ENCODE measurements at places on chromosomes 7 and 10. TPM values are rescaled to one million over a fixed set of nuclear protein-coding genes. Genes with fewer than 3 reads are reported as not detected.
A peak's percentile ranks its signal among the peaks of the same experiment; 100 is the strongest.

Gene CALHM1
- not detected for total RNA-seq

Gene POLR2J2
- total RNA-seq, result 6.9 TPM

Gene WNT16
- total RNA-seq, result not detected

Gene CFAP70
- 0.60 TPM for total RNA-seq

Gene ADGRA1
- total RNA-seq, result not detected

Gene IDI2
- total RNA-seq, result not detected

Gene SLC26A4
- 0.82 TPM for total RNA-seq

Gene CARD11
- 108 TPM for total RNA-seq

Gene GIMAP7
- 36.1 TPM for total RNA-seq

Gene CFAP46
- total RNA-seq, result 1.5 TPM

DNA sequence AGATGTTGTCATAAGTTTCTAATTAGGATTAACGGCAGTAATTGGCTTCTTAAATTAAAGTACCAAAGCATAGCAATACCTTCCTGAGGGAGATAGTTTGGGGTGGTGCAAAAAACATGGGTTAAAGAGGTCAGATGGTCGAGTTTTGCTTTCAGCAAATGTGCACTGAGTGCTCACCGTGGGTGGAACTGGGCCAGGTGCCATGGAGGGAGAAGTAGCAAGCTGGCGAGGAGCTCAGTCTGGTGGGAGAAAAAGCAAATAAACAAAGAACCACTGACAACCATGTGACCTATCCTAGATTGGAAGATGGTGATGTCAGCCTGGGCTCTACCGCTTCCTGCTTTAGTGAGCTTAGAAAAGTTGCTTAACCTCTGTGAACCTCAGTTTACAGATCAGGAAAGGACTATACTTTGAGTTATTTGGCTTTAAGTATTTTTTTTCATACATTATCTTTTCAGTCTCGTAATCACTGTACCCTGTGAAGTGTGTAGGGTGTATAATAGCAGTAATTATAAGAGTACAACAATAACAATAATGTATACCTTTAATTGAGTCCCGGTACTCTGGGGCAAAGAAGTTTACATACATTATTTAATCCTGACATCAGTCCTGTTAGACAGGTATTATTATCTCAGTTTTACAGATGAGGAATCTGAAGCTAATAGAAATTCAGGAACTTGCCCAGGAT, 69.0 kb upstream of the PDCD4 start:
- no peaks in the 10 kb centered on the region for H3K36me3 ChIP-seq
- no peaks in the 10 kb centered on the region for H3K27me3 ChIP-seq
- DNase-seq, result peak; percentile 54
- H3K4me3 ChIP-seq, result peak overlapping the region; percentile 12
- H3K4me1 ChIP-seq, result peaks cover 44% of the 10 kb centered on the region

DNA sequence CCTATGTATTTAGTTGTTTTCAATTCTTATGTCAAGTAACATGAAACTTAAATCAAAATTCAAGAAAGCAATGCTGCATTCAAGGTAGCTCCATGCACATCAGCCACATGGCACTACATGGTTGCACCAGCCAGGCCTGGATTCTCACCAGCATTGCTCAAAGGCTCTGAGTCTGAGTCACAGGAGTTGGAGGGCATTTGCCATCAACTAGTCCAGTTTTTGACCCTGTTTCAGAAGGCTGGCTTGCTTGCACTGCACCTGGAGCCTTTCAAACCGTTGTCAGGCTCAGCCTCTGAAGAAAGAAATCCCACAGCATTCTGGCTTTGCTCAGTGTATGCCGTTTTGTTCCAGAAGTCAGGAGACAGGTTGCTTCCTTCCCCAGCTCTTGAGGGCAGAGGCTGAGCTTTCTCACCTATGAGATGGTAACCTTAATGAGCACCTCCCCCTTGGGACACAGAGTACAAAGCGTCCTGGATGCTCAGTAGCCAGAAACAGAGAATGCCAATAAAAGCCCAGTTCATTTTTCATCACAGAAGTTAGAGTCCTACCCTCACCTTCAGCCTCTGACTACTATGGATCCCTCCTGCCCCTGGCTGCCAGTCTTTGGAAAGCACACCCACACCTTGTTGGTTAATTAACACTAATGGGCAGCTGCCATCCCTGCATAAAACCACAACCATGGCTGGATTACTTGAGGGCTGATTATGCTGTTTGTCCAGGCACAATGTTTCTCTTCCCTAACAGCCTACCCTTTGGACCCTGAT, 288.4 kb upstream of the LRRTM3 start:
- no peak overlapping the region for H3K27ac ChIP-seq
- no peaks in the 10 kb centered on the region for H3K4me1 ChIP-seq
- DNase-seq, result no peak
- H3K27me3 ChIP-seq, result no peaks in the 10 kb centered on the region

- peaks cover 38% of the 10 kb centered on the region for H3K4me1 ChIP-seq
- no peak overlapping the region for H3K4me3 ChIP-seq
- no peak for DNase-seq
- H3K27me3 ChIP-seq, result no peaks in the 10 kb centered on the region
These were observed 69.0 kb downstream of the CREB3L2 start for GRCh38 chr7:137932881-137933269.

GRCh38 chr10:7561985-7562384, 104.8 kb downstream of the ITIH5 start:
- no peak overlapping the region for H3K27ac ChIP-seq
- H3K36me3 ChIP-seq, result no peaks in the 10 kb centered on the region
- no peaks in the 10 kb centered on the region for H3K4me1 ChIP-seq
- no peak for DNase-seq
- no peak overlapping the region for H3K4me3 ChIP-seq
- H3K27me3 ChIP-seq, result no peaks in the 10 kb centered on the region

DNA sequence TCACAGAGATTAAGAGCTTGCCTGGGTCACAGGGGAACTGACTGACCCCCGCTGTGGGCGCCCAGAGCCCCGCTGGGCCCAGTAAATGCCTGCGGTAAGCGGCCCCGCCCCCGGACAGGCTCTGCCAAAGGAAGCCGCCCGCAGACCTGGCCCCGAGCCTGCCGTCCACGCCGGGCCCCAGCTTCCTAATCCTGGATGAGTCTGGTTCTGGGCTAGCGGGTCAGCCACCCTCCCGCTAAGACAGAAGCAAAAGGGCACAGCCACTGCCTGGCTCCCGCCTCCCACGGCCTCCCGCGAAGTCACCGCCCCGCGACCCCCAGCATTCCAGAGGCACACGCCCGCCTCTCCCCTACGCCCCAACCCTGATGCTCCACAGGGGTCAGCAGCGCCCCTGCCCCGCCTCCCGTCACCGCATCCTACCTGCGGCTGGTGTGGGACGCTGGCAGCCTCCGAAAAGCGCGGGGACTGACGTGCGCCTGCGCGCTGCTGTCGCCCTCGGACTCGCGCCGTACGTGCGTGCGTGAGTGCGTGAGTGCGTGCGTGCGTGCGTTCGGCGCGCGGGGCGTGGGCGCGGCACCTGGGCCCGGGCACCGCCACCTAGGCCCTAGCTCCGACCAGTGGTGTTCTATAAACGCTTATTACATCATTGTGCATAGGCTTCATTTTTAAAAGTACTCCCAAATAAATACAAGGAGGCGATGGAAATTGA, at the start of gene FIGNL1:
Gene FIGNL1 (minus strand): TSS at position 470 of the 709 bp plus-strand sequence. CDS start 3,063 bp downstream, outside the sequence.
- peak; percentile 88 for DNase-seq
- H3K27ac ChIP-seq, result peak within 1 kb of the TSS; percentile 82
- H3K27me3 ChIP-seq, result no peaks in the 10 kb centered on the region
- peak within 1 kb of the TSS; percentile 90 for H3K4me3 ChIP-seq
- peaks cover 23% of the 10 kb centered on the region for H3K36me3 ChIP-seq

DNA sequence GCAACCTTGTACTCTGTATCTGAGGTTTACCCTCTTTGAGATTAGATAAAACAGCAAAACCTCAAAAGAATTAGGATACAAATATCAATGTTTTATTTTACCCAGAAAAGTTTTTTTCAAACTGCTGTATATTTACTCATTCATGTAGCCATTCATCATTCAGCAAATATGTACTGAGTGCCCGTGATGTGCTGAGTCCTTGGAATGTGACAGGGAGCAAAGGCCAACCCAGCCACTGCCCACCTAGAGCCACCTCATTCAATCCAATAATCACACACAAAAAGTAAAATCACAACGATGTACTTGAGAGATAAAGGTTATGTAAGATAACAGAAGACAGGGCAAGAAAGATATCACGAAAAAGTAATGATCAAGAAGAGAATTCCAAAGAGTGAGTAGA, 187.4 kb downstream of the CDCA7L start:
- DNase-seq, result no peak
- no peak overlapping the region for H3K27ac ChIP-seq
- no peak overlapping the region for H3K4me3 ChIP-seq
- H3K27me3 ChIP-seq, result peaks cover 16% of the 10 kb centered on the region

GRCh38 chr10:91077549-91078071, 142.9 kb upstream of the PCGF5 start:
- no peaks in the 10 kb centered on the region for H3K36me3 ChIP-seq
- H3K27me3 ChIP-seq, result peaks cover 11% of the 10 kb centered on the region
- no peak overlapping the region for H3K27ac ChIP-seq

- H3K27me3 ChIP-seq, result peaks cover 9% of the 10 kb centered on the region
- H3K27ac ChIP-seq, result no peak overlapping the region
- DNase-seq, result no peak
- no peaks in the 10 kb centered on the region for H3K36me3 ChIP-seq
- no peaks in the 10 kb centered on the region for H3K4me1 ChIP-seq
- no peak overlapping the region for H3K4me3 ChIP-seq
These were observed 27.9 kb downstream of the PDLIM1 start for GRCh38 chr10:95262763-95263518.

- peak overlapping the region; percentile 68 for H3K27ac ChIP-seq
- H3K27me3 ChIP-seq, result no peaks in the 10 kb centered on the region
- no peak for DNase-seq
- H3K4me1 ChIP-seq, result peaks cover 27% of the 10 kb centered on the region
These were observed 25.3 kb upstream of the C10orf95 start for GRCh38 chr10:102476466-102477141.

- H3K27me3 ChIP-seq, result peaks cover 4% of the 10 kb centered on the region
- H3K27ac ChIP-seq, result no peak overlapping the region
- H3K4me3 ChIP-seq, result no peak overlapping the region
- H3K4me1 ChIP-seq, result no peaks in the 10 kb centered on the region
These were observed 733.7 kb upstream of the IGFBP3 start for GRCh38 chr7:46654546-46655443.

DNA sequence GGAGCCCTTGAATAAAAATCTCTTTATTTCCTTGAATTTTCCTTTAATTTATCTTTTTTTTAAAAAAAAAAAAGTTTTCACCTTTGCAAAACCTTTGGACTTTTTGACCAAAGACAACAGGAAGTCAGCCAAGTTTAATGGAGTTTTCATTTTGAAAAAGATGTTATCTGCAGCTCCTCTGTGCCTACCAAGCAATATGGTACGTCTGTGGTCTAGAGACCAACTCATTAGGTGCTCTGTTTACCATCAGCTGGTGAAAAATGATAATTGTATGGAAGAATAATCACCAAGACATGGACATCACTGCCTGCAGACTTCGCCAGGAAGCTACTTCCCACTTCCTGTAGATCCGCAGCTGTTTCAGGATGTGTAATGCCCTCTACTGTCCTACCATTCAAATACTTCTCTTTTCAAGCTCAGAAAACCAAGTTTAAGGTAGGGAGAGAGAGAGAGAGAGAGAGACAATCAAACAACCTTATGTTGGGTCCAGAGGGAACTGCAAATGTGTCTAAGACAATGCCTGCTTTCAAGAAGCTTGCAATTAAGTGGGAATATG, 18.7 kb downstream of the PLXNA4 start:
- H3K4me1 ChIP-seq, result peaks cover 4% of the 10 kb centered on the region
- no peak for DNase-seq
- H3K36me3 ChIP-seq, result no peaks in the 10 kb centered on the region
- H3K4me3 ChIP-seq, result no peak overlapping the region
- peaks cover 5% of the 10 kb centered on the region for H3K27me3 ChIP-seq

GRCh38 chr7:2244404-2244995, 2.5 kb downstream of the NUDT1 start:
- no peak for DNase-seq
- H3K27me3 ChIP-seq, result no peaks in the 10 kb centered on the region
- H3K4me1 ChIP-seq, result peaks cover 18% of the 10 kb centered on the region
- H3K27ac ChIP-seq, result peak overlapping the region; percentile 34
- H3K36me3 ChIP-seq, result peaks cover 25% of the 10 kb centered on the region
- no peak overlapping the region for H3K4me3 ChIP-seq

DNA sequence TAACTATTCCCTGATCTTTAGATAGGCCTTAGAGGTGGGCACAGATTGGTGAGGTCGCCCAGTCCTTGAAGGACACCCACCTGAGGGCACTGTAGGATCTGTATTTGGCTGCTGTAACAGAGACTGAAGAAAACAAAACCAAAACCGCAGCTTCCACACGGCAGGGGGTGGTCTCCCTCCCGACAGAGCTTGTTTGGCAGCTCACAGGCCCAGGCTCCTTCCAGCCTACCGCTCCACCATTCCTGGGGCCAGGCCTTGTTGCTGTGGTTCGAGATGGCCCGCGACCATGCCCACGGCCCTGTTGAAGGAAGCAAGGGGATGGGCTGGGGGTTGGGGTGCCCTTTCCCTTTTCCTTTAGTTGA, 30.4 kb downstream of the ZNF783 start:
- no peak for DNase-seq
- no peaks in the 10 kb centered on the region for H3K27me3 ChIP-seq
- H3K4me1 ChIP-seq, result peaks cover 11% of the 10 kb centered on the region
- no peak overlapping the region for H3K27ac ChIP-seq
- no peak overlapping the region for H3K4me3 ChIP-seq

GRCh38 chr10:11144626-11145494, 127.2 kb downstream of the CELF2 start:
- peak overlapping the region; percentile 92 for H3K27ac ChIP-seq
- DNase-seq, result no peak
- H3K4me3 ChIP-seq, result peak overlapping the region; percentile 74
- peaks cover 89% of the 10 kb centered on the region for H3K4me1 ChIP-seq
- H3K36me3 ChIP-seq, result no peaks in the 10 kb centered on the region

- H3K4me1 ChIP-seq, result peaks cover 49% of the 10 kb centered on the region
- no peak overlapping the region for H3K27ac ChIP-seq
- peaks cover 12% of the 10 kb centered on the region for H3K36me3 ChIP-seq
- no peak for DNase-seq
These were observed 4.6 kb upstream of the PFKFB3 start for GRCh38 chr10:6198171-6198570.

DNA sequence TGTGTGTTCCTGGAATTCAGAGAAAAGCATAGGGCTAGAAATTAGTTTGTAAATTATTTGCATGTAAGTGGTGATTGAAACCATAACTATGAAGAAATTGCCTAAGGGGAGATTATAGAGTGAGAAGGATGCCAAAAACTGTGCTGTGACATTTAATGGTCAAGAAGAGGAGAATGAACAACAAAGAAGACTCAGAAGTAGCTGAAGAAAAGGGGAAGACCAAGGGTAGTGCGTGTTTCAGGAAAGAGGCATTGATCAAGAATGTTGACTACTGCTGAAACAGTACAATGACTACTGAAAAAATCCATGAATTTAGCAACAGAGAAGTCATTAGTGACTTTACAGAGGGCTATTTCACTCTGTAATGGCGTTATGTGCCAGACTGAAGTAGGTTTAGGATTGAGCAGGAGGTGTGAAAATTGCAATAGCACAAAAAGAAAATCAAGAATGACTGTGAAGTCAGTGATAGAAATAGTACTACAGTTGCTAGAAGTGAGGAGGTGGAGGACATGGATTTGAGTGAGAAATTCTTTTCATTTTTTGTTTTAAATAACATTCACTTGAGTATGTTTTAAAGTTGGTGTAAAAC, 28.9 kb upstream of the SAMD9L start:
- peaks cover 20% of the 10 kb centered on the region for H3K27me3 ChIP-seq
- no peak overlapping the region for H3K27ac ChIP-seq
- no peaks in the 10 kb centered on the region for H3K36me3 ChIP-seq
- DNase-seq, result no peak
- no peaks in the 10 kb centered on the region for H3K4me1 ChIP-seq
- H3K4me3 ChIP-seq, result no peak overlapping the region
